Heart right ventricle (tissue), 16 donors: ENCODE measurements at places on chromosomes 7 and 10. TPM values are rescaled to one million over a fixed set of nuclear protein-coding genes. Genes with fewer than 3 reads are reported as not detected.
A peak's percentile ranks its signal among the peaks of the same experiment; 100 is the strongest.

Gene MKX
- 0.53 TPM for total RNA-seq

Gene IGF2BP3
- total RNA-seq, result not detected

GRCh38 chr7:124722292-124722691 is 43.3 kb downstream of the GPR37 start:
- H3K36me3 ChIP-seq, result no peaks in the 10 kb centered on the region

- no peaks in the 10 kb centered on the region for H3K27me3 ChIP-seq
- H3K4me1 ChIP-seq, result no peaks in the 10 kb centered on the region
- no peak overlapping the region for H3K4me3 ChIP-seq
These were observed 189.9 kb upstream of the LYZL1 start for GRCh38 chr10:29099001-29099400.

GRCh38 chr10:71708301-71708703 is 11.3 kb downstream of the C10orf105 start:
- no peaks in the 10 kb centered on the region for H3K36me3 ChIP-seq
- no peak overlapping the region for H3K27ac ChIP-seq
- no peaks in the 10 kb centered on the region for H3K27me3 ChIP-seq
- DNase-seq, result peak; percentile 71
- peaks cover 11% of the 10 kb centered on the region for H3K4me1 ChIP-seq
- no peak overlapping the region for H3K4me3 ChIP-seq

- DNase-seq, result no peak
- H3K36me3 ChIP-seq, result no peaks in the 10 kb centered on the region
- H3K4me1 ChIP-seq, result no peaks in the 10 kb centered on the region
- H3K27me3 ChIP-seq, result no peaks in the 10 kb centered on the region
These were observed 24.3 kb downstream of the SLC25A28 start for GRCh38 chr10:99595770-99596465.
